Activated CD8-positive, alpha-beta memory T cell treated with anti-CD3 and anti-CD28 coated beads for 24 hours (primary cell): ENCODE measurements at places on chromosomes 7 and 10.

- DNase-seq: no peak
Observed at GRCh38 chr10:6721480-6721879, 141.4 kb upstream of the PRKCQ start.

DNA sequence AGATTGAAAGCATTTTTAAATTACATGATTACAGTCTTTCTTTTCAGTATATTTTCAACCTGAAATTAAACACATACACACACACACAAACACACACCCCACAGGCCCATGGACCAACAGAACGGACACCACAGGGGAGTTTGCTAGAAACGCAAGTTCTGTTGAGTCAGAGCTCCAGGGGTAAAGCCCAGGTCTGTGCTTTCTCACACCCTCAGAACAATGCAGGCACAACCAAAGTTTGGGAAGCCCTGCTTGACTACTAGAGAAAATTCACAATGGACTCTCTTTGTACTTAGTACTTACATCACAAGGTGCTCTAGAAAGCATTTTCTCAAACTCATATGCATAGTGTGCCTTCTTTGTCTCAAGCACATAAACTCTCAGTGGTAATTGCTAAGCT, 704.0 kb upstream of the IGFBP3 start:
- no peak for DNase-seq

- no peak for DNase-seq
Observed at GRCh38 chr7:144866189-144866588, 30.3 kb upstream of the TPK1 start.

DNA sequence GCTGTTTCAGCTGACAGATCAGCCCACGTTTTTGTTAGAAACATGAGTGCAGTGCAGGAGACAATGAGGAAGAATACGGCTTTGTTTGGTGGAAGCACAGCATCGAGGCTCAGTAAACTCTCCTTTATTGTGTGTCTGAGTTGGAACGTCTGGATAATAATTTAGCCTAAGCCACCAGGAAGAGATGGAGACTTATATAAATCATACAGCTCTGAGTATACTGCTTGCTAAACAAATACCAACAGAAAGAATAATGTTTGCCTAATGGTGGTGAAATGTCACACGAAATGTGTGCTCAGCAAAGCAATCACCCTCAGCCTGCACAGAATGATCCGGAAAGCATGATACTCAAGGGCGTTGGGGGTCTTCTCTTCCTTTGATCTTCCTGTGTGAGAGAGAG, 664.1 kb upstream of the ADARB2 start:
- no peak for DNase-seq

DNA sequence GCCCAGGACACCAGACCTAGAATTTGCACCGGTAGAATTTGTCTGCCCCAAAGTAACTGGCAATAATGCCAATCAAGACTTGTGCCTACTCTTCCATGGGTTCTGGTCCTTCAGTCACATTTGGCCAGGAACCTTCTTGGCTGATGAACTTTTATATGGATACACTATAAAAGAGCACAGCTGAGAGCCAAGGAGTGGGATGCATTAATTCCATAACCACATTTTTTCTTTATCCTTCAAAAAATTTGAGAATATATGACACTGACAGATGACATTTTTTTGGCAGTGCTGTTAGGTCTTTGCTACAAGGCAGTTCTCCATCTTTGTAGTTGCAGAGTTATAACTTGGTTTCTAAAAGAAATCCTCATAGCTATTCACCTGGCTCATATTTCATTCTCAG, 129.2 kb upstream of the HDAC9 start:
- no peak for DNase-seq
